ENCODE measurements at places on chromosomes 7 and 10.

GRCh38 chr7:20224025-20224424 is 6.8 kb upstream of the MACC1 start:
- no peak for DNase-seq

- no peak for DNase-seq
These were observed 257.2 kb downstream of the GRID1 start for GRCh38 chr10:86109421-86109820.

- DNase-seq: no peak
These were observed 506.0 kb downstream of the POM121L12 start for GRCh38 chr7:53541475-53541874.

DNA sequence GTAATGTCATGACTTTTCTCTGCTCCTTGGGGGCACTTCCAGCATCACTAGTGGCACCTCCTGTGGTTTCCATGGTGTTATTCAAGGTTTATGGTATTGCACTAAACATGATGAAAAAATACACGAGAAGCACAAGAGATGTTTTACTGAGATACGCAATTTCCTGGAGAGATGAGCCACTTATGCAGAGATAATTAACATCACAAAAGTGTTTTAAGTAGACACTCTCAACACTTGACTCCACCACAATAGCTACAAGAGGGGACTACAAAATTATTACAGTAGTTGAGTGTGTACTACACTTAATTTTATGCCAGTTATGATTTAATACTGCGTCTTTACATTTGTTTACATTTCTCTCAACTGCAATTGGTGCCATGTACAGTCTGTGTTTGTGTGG is 906.7 kb downstream of the DNAJB9 start:
- no peak for DNase-seq

DNA sequence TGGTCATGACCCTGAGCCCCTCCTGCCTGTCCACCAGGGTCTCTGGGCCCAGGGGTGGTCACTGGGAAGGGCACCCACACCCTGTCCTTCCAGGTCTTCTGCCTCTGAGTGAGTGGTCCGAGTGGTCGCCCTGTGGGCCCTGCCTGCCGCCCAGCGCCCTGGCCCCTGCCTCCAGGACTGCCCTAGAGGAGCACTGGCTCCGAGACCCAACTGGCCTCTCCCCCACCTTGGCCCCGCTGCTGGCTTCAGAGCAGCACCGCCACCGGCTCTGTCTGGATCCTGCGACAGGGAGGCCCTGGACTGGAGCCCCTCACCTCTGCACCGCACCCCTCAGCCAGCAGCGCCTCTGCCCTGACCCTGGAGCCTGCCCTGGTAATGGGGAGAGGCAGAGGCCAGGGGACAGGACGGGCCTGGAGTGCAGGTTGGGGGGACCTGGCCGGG is 13.9 kb upstream of the ZNF862 start:
- DNase-seq: no peak

- DNase-seq: no peak
These were observed 111.5 kb upstream of the ANTXRL start for GRCh38 chr10:46175296-46175695.

- DNase-seq: no peak
These were observed 25.9 kb downstream of the DGKI start for GRCh38 chr7:137820677-137821420.

DNA sequence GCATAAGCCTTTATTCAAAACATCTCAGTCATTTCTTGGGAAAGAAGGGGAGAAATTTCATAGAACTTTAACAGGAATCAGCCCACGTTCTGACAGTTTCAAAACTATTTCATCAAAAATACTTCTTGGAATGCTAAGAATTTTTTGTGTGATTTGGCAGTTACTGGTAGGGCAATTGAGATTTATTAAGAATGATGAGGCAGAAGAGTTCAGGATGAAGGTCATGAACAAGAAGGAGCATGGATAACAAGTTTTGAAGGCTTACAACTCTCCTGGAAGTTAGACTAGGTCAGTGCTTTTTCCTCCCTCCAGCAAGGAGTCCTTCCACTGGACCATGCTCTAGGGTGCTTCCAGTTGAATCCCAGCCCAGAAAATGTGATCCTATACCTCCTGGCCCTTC is 569.9 kb downstream of the ANKRD7 start:
- DNase-seq: no peak

DNA sequence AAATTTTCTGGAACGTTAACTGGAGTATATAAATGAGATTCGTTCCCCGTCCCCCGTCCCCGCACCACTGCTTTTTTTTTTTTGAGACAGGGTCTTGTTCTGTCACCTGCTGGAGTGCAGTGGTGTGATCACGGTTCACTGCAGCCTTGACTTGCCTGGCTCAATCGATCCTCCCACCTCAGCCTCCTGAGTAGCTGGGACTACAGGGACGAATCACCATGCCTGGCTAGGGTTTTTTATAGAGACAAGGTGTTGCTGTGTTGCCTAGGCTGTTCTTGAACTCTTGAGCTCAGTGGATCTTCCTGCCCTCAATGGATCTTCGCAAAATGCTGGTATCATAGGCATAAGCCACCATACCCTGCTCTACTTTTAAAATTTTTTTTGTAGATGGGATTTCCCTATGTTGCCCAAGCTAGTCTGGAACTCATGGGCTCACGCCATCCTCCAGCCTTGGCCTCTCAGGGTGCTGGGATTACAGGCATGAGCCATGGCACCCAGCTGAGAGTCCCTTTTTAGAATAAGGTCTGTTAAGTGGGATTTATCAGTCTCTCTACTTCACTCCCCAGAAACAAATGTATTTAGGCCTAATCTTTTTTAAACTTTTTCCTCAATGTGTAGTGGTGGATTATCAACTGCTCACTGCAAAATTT is 122.9 kb downstream of the LYZL1 start:
- no peak for DNase-seq

GRCh38 chr10:90912174-90912573 is 8.7 kb downstream of the ANKRD1 start:
- DNase-seq: no peak

GRCh38 chr7:116290740-116291139 is 80.4 kb downstream of the TES start:
- no peak for DNase-seq

GRCh38 chr10:108639010-108639409 is 1284.3 kb downstream of the XPNPEP1 start:
- no peak for DNase-seq

DNA sequence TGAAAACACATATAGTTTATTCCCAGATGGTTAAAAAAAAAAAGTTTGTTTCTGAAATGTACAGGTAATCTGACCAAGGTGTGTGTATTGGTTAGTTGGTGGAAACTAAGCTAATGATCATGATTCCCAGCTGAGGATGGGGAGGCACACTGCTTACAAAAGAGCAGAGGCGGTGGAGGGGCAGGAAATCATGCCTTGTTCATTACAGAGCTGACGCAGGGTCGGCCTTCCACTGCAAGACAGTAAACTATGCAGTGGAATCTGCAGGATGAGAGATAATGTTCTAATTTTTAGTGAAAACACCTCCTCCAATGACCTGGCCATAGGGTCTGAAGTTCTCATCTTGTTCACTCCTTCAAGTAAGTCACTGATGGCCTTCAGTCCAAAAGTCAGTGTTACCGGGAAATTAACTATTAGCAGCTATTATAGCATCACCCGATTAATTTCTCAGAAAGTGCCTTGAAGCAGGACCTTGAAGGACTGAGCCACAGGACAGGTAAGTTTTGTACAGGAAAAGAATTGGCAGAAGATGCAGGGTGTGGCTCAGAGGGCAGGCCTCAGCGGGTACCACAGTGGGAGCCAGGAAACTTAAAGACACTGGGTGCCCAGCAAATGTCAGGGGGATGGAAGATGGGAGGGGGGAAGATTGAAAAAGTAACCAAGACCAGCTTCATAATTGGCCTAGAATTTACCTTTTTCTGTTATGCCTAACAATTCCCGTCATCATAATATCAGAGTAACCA is 36.0 kb downstream of the MYOF start:
- DNase-seq: no peak

- DNase-seq: no peak
These were observed 49.7 kb downstream of the INSYN2A start for GRCh38 chr10:127146661-127147060.

DNA sequence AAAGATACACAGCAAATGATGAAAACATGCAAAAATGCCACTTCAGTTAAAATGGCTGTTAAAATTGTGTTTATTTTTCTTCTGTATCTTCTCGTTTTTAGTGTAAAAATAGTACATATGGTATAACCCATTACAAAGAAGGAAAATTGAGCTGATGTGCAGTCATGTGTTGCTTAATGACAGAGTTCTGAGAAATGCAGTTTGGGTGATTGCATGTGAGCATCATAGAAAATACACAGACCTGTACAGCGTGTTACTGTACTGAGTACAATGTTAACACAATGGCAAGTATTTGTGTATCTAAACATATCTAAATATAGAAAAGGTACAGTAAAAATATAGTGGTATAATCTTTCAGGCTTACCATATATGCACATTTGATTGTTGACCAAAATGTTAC is 7.3 kb downstream of the DMTF1 start:
- DNase-seq: no peak

GRCh38 chr7:98287486-98287959 is 6.0 kb downstream of the BRI3 start:
- no peak for DNase-seq

DNA sequence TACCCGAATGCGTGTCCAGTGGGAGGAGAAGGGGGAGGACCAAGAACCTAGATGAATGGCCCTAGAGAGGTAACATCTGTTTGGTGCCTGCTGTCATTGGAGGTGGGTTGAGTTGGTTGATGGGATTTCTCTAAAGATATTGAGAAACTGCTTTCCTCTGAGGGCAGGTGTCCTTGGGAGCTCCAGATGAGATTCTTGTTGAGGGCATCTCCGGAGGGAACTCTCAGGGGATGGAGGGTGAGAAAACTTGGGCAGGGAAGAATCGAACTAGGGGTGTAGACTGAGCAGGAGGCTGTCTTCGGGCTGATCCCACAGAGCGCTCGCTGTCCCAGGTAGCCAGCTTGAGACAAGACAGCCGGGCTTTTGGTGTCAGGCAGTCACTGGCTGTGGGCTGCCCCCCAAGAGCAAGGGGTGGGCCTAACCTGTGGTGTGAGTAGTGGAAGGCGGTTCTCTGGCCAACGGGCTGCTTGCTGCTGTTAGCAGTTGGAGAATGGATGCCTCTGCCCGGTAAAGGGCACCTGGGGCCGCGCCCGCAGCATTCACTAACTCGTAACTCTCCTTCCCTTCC is 3.7 kb downstream of the IRF5 start:
- DNase-seq: no peak

GRCh38 chr7:93051660-93052059 is 66.1 kb downstream of the SAMD9 start:
- DNase-seq: no peak

DNA sequence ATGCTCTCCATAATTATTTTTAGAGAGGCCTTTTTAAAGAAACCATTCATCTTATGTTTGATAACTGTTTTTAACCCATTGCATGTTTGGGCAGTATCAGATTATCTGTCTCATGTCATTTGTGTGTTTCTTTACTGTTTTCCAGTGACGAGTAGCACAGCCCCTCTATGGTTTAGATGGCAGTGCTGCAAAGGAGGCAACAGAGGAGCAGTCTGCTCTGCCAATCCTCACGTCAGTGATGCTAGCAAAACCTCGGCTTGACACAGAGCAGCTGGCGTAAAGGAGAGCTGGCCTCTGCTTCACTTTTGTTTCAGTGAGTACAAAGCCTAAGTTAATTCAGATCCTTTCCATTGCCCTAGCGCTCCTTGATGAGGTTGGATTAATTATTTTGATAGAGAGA is 80.4 kb upstream of the GARIN1A start:
- no peak for DNase-seq

DNA sequence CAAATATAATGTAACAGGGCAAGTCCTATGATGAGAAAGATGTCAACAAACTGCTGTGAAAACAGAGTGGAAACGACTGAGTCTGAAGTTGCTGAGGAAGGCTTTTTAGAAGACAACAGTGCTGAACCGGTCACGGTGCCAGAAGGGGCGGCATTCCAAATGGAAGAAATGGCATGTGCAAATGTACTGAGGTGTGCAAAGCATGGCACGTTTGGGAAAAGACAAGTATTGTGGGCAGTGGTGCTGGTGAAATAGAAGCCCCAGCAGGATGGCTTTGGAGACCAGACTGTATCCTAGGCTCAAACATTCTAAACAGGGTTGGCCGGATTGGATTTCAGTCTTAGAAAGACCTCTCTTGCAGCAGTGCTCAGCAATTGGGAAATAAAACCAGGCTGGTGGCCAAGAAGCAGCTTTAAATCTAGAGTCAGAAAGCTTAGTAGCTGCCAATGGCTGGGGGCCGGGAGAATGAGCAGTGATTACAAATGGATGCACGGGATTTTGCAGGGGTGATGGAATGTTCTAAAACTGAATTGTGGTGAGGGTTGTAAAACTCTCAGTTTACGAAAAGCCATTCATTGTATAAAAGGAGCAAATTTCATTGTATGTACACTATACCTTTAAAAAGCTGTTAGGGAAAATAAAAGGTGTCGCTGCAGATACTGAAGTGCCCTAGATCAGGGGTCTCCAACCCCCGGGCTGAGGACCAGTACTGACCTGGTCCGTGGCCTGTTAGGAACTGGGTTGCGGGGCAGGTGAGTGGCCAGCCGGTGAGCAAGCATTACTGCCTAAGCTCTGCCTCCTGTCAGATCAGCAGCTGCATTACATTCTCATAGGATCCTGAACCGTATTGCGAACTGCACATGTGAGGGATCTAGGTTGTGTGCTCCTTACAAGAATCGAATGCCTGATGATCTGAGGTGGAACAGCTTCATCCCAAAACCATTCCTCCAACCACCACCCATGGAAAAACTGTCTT is 141.6 kb downstream of the HIBADH start:
- DNase-seq: no peak

- no peak for DNase-seq
These were observed 145.3 kb upstream of the RHOBTB1 start for GRCh38 chr10:61089251-61089650.

GRCh38 chr10:30384701-30385201 is 35.7 kb upstream of the MTPAP start:
- peak; percentile 24 for DNase-seq
